Mesenchymal stem cell (in vitro differentiated cells and primary cell): ENCODE measurements at places on chromosomes 4 and X.
A peak's percentile ranks its signal among the peaks of the same experiment; 100 is the strongest.

GRCh38 chrX:63784902-63785707 lies at the start of gene ARHGEF9:
Gene ARHGEF9 (minus strand): TSS chrX:63785214. CDS start chrX:63785145, 69 bp downstream.
- DNase-seq = peak; percentile 22

GRCh38 chrX:153499876-153500275 lies 5.1 kb downstream of the BGN start:
- no peak for DNase-seq

DNA sequence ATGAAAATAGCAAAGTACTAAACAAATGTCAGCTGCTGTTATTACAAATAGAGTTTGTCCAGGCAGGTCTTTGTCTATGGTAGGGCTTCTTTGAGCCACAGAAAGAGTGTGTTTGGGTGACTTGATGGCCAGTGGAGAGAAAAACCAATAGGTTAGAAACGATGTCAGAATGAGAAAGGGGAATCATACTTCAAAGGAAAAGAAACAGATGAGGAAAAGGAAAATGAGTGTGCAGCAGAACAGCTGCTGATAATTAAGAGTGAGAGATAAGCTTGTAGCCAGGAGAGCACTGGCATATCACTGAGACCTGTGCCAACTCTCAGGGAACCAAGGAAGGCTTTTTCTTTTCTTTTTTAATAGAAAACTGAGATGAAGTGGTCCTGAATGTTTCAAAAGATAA lies 257.2 kb downstream of the ARHGAP24 start:
- DNase-seq = no peak

GRCh38 chr4:15291122-15291521 lies 136.7 kb upstream of the C1QTNF7 start:
- DNase-seq = peak; percentile 33

- no peak for DNase-seq
These were observed 203.0 kb downstream of the CENPC start for GRCh38 chr4:67342291-67342690.

- DNase-seq = no peak
These were observed 10.6 kb upstream of the ANXA5 start for GRCh38 chr4:121707344-121707743.
